ENCODE measurements at places on chromosomes 5 and 9.

- DNase-seq, result no peak
Measured at GRCh38 chr5:163552536-163552935, 47.1 kb downstream of the MAT2B start.

GRCh38 chr5:116572350-116573278 lies 2.0 kb downstream of the SEMA6A start:
- peak; percentile 2 for DNase-seq

DNA sequence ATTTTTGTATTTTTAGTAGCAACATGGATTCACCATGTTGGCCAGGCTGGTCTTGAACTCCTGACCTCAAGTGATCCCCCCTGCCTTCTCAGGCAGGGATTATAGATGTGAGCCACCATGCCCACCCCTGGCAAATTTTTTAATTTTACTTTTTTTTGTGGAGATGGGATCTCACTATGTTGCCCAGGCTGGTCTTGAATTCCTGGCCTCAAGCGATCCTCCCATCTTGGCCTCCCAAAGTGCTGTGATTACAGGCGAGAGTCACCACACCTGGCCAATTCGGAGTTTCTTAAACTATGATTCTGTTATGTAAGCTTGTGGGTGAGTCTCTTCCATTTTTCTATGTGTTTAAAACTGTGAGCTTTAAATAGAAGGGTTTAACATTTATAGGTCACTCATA lies 27.6 kb downstream of the PCBD2 start:
- DNase-seq, result no peak

DNA sequence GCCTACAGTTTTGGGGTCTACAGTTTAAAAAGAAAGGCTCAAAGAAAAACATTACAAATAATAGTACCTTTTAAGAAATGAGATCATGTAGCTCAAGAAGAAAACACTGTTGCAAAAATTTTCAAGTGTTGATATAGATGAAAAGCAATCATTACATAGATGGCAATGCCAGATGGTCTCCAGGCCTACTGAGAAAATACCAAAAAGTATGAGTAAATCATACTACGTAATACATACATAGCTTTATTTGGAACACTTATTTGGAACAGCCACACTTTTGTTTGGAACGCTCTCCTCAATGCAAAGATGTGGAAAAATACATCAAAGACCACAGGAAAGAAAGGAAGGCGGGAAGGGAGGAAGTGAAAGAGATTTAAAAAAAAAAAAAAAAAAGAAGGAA lies 44.1 kb downstream of the MARCHF11 start:
- no peak for DNase-seq

DNA sequence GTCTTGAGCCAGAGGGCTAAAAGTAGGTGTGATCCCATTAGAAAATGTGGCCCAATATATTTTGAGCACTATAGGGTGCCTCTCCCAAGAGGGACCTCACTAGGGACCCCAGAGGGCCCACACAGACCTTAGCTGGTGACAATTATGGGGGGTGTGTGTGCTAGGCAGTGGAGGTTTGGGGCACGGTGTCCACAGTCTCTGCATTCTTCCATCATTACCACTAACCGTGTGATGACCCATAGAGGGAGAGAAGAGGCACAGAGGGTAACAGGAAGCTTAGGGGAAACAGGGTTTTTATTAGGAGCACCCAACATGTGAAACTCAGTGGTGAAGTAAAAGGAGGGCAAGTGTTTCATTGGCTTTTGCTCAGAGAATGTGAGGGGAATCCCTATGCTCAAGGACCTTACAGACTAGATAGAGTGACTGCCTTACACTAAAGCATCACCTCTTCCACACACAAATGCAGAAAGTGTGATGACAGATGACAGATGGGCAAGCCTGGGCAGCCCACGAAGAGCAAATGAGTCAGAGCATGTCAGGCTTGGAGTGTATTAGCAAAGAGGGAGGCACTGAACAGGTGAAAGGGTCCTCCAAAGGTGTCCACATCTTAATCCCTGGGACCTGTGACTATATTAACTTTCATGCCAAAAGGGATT lies 2.5 kb upstream of the ACTL7A start:
- DNase-seq, result no peak

DNA sequence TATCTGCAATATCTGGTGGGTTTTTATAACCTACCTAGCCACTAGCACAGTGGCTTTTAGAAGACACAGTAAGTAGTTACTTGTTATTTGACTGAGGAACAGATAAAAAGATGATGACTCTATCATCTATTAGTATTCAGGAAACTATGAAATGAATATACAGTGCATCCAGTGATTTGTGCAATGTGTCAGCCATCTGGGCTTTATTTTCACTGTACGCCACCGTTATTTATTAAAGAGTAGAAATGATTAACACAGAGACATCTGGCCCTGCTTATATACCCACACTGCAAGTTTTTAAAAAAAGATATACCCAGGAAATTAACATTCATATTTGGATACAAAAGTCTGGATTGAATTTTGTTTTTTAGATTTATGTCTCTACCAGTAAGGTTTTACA lies 408.4 kb downstream of the PDE4D start:
- DNase-seq, result no peak

- DNase-seq, result no peak
Measured at GRCh38 chr9:128107468-128108268, 19.9 kb downstream of the PTGES2 start.

GRCh38 chr5:100409660-100410151 lies 125.5 kb upstream of the FAM174A start:
- no peak for DNase-seq

- DNase-seq, result no peak
Measured at GRCh38 chr5:39762761-39763160, 338.0 kb upstream of the DAB2 start.

DNA sequence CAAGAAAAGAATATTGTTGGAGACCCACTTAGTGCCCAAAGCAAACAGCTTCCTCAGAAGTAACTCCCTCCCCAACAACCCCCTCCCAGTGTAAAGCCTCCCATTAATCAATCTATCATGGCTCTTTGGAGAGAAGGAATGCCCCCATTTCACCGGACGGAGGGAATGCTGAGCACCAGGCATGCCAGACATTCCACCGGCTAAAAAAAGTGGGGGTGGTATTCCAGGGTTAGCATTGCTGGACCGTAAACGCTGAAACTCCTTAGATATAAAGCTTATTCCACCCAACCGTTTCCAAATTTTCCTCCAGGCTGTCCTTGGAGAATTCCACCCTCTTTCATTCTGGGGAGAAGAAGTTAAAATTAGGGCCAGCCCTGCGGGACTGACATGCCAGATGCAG lies 363 bp upstream of the MAMDC2 start:
- DNase-seq, result no peak

GRCh38 chr5:176877793-176878331 lies 21.3 kb downstream of the HK3 start:
- DNase-seq, result no peak

- DNase-seq, result no peak
Measured at GRCh38 chr5:174272671-174273070, 227.2 kb downstream of the NSG2 start.

DNA sequence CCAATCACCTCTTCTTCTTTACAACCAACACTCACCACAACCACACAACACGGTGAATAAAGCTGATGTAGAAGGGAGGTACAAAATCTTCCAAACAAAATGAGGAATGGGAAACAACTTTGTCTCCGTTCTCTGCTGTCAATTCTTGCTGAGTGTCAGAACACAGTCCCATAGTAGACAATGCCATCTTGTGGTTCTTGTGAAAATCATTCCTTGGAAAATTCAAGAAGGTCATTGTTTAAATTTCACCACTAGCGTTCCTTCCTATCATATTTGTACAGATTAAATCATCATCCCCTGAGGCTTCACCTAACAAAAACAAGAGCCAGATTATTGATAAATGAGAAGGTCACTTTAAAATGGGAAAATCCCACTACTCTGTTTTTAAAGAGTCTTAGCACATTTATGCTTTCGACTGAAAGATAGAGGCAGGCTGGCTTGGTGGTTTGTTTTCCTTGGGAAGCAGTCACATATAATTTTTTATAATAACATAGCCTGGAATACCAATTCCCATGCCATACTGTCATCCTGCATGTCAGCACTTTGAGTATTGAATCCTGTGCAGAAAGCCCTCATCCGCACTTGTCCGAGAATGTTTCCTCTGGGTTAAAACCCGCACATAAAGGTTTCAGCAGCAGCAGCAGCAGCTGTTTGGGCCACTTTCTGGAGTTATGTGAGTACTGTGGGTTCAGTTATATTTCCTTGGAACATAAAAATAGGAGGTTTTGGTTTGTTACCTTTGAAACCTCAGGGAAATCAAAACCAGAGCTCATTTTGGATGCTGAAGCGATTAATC lies 395.0 kb upstream of the SMARCA2 start:
- DNase-seq, result no peak

DNA sequence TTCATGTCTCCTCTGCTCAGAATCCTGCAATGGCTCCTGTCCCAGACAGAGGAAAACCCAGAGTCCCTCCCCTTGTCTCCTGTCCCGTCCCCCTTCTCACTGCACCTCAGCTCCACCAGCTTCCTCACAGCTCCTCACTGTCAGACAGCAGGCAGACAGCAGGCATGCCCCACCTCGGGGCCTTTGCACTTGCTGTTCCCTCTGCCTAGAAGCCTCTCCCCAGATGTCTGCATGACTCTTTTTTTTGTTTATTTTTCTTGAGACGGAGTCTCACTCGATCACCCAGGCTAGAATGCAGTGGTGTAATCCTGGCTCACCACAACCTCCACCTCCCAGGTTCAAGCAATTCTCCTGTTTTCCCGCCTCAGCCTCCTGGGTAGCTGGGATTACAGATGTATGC lies 8.8 kb upstream of the SLC6A7 start:
- DNase-seq, result no peak

DNA sequence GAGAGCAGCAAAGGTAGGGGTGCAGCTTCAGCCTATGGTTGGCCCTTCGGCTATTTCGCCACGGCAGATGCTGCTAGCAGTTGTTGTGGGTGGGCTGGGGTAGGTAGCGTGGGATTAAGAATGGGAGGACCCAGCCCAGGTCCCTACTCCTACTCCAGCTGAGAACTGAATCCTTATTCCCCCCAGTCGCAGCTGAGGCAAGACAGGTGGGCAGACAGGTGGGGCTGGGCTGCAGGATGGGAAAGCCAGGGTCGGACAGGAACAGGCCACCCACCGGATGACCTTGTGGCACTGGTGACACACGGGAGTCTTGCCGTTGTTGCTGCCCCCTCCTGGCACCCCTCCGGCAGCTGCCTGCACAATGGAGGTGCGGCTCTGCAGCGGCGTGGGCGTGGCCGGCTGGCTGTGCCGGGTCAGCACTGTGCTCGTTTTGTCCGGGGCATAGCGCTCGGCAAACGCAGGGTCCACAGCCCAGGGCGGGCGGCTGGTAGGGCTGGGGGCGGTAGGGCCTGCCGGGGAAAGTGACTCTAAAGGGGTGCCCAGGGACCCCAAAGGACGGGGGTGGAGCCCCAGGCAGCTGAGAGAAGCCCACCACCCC lies 8.2 kb downstream of the PDLIM7 start:
- DNase-seq, result no peak

- DNase-seq, result no peak
Measured at GRCh38 chr5:155091063-155091648, 77.6 kb downstream of the KIF4B start.

- DNase-seq, result no peak
Measured at GRCh38 chr9:15942831-15943424, 390.1 kb downstream of the CCDC171 start.

GRCh38 chr9:136080716-136081112 lies 14.4 kb downstream of the NACC2 start:
- no peak for DNase-seq

- DNase-seq, result no peak
Measured at GRCh38 chr9:132498531-132499210, 83.7 kb upstream of the BARHL1 start.

DNA sequence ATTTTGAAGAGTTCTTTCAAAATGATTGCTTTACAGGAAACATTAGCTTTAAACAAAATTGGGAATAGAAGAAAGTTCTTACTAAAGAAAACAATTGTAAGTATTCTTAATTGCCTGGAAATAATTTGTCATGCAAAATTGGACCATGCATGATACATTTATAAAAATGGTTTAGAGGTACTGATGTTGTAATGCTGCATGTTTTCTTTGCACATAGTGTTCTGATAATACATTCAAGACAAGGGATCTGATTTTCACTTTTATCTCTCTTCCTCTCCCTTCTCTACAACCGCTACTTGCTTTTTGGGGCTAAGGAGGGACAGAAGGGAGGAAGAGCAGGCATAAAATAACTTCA lies 211.6 kb upstream of the MPDZ start:
- DNase-seq, result no peak

GRCh38 chr9:9108641-9109040 lies 1309.1 kb upstream of the DMAC1 start:
- DNase-seq, result no peak

GRCh38 chr5:144710637-144711036 lies 540.0 kb downstream of the KCTD16 start:
- no peak for DNase-seq

- peak; percentile 6 for DNase-seq
Measured at GRCh38 chr5:143652108-143652700, 159.8 kb upstream of the HMHB1 start.

DNA sequence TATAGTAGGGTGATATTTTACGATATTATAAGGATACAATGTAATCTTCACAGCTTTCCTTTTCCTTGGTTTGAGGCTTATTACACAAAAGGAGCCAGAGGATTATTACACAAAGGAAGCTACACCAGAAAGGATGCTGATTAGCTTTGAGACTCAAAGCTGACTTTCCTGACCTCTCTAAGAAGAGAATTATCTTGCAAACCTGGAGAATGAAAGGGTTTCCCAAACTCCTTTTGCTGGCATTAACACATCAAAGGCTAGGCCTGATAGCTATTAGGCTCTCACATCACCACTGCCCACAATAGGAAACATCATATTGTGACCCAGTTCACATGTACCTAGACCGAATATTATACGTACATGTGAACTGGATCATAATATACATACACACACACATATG lies 34.2 kb upstream of the CHD1 start:
- DNase-seq, result no peak

Data from activated naive CD8-positive, alpha-beta T cell treated with anti-CD3 and anti-CD28 coated beads, Interleukin-2, amount 50 U/mL, for 24 hours (primary cell).